ENCODE measurements at places on chromosomes 4 and X. TPM values are rescaled to one million over a fixed set of nuclear protein-coding genes. Genes with fewer than 3 reads are reported as not detected.

DCTD gene
- total RNA-seq, result 130 TPM

POLN gene
- 9.1 TPM for total RNA-seq

AFM gene
- not detected for total RNA-seq

GRCh38 chr4:156442912-156443311 is 489.2 kb upstream of the CTSO start:
- H3K4me3 ChIP-seq, result no peak overlapping the region
- no peaks in the 10 kb centered on the region for H3K27me3 ChIP-seq
- no peak for DNase-seq
- H3K36me3 ChIP-seq, result no peaks in the 10 kb centered on the region

- no peak for DNase-seq
- no peak overlapping the region for H3K4me3 ChIP-seq
- H3K36me3 ChIP-seq, result no peaks in the 10 kb centered on the region
- H3K4me1 ChIP-seq, result no peaks in the 10 kb centered on the region
Observed at GRCh38 chrX:39676434-39676833, 421.3 kb downstream of the BCOR start.

GRCh38 chr4:112184438-112184837 is 39.2 kb downstream of the FAM241A start:
- H3K27ac ChIP-seq, result no peak overlapping the region
- H3K4me3 ChIP-seq, result no peak overlapping the region
- H3K36me3 ChIP-seq, result no peaks in the 10 kb centered on the region

DNA sequence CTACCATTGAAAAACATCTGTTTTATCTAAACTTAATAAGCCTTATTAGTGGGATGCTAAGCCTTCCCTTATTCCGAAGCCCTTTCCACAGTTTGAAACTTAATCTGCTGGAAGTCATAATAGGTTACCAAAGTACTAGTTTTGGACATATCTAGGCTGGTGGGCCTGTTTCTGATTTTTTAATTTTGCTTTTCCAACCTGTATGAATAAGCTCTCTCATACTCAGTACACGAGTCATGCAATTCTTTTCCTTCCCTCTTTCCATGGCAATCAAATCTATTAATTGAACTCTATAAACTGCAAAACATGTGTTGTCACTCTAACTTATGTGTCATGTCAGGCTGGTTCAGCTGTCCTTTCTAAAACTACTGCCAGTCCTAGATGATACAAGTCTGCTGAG is 91.0 kb downstream of the AMMECR1 start:
- H3K27me3 ChIP-seq, result no peaks in the 10 kb centered on the region
- peaks cover 14% of the 10 kb centered on the region for H3K4me1 ChIP-seq
- H3K36me3 ChIP-seq, result peaks cover 1% of the 10 kb centered on the region
- no peak overlapping the region for H3K27ac ChIP-seq
